ENCODE measurements at places on chromosomes 2 and 18. TPM values are rescaled to one million over a fixed set of nuclear protein-coding genes. Genes with fewer than 3 reads are reported as not detected.

Gene KIF1A
- polyA plus RNA-seq = not detected

Gene PLCL1
- polyA plus RNA-seq = 0.13 TPM

Gene FOXI3
- not detected for polyA plus RNA-seq

Gene C2orf66
- 0.27 TPM for polyA plus RNA-seq

DNA sequence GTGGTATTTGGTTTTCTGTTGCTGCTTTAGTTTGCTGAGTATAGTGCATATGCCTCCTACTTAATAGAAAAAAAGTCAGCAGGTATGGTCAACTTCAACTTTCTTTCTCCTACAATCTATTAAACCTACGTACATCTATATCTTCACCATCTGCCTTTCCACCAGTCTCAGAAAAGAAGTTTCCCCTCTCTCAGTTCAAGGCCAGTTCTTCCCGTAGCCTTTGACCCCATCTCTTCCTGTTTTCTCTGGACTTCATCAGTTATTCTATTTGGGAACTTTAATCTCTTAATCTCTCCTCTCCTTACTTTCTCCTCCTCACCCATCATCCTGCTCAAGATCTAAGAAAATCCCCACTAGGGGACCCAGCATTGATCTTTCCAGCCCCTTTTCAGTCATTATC, 5.7 kb downstream of the PTRHD1 start:
- no peaks in the 10 kb centered on the region for H3K36me3 ChIP-seq
- DNase-seq = no peak
- H3K27ac ChIP-seq = no peak overlapping the region
- no peak overlapping the region for H3K4me3 ChIP-seq

DNA sequence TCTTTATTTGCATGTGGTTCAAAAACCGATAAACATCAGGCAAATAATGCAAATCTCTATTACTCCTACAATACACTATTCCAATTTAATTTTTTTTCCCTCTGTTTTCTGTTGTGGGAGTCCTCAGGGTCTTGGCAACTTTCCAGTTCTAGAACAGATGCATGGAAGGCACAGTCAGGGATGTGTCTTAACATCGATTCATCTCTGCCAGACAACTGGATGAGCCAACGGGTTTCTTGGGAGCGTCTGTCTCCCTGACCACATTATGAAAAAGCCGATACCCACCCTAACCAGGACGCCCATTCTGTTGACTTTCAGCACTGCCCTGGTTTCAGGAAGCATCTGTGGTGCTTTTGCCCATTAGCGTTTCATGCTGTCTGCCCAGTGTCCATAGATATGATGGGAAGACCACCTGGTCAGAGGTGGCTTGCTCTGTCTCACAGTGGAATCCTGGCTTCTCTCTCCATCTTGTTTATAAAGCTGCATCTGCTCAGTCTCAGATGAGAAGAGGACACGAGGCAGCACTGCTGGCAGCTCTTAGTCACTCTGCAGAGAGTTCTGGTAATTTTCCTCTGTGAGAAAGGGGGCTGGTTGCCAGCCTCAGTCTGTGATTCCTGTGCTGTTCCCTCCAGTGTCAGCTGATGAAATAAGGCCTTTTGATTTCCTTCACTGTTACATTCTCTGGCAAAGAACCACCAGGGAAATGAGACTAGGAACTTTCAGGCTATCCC, 57.9 kb upstream of the KCNE4 start:
- no peaks in the 10 kb centered on the region for H3K36me3 ChIP-seq
- H3K27ac ChIP-seq = peak overlapping the region; percentile 88
- H3K27me3 ChIP-seq = no peaks in the 10 kb centered on the region
- H3K4me3 ChIP-seq = no peak overlapping the region
- DNase-seq = peak; percentile 98

DNA sequence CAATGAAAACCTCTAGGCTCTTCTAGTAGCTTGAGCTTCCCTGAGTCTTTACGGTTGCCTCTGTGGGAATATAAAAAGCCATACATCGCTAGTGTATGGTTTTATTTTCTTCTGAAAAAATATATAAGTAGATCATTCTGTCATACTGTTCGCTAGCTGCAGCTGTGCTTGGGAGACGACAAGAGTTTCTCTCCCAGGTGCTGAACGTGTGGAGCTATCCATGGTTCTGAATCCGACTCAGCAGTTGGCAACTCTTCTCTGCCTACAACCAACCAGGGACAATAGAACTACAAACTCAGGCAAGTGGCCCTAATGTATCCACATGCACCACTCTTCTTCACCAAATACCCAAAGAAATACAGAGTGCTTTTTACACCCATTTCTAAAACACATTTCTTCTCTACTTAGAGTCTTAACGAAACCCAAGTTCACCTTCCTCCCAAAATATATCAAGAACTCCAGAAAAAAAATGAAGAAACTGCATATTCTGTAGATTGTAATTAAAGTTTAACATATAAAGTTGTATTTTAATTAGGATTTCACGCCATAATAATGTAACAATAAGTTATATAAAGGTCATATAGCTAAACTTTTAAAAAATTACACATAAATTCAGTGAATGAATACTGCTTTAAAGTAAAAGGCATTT, 2.2 kb upstream of the KCNH7 start:
- no peaks in the 10 kb centered on the region for H3K4me1 ChIP-seq
- H3K27ac ChIP-seq = no peak overlapping the region
- H3K27me3 ChIP-seq = no peaks in the 10 kb centered on the region
- DNase-seq = peak; percentile 38

DNA sequence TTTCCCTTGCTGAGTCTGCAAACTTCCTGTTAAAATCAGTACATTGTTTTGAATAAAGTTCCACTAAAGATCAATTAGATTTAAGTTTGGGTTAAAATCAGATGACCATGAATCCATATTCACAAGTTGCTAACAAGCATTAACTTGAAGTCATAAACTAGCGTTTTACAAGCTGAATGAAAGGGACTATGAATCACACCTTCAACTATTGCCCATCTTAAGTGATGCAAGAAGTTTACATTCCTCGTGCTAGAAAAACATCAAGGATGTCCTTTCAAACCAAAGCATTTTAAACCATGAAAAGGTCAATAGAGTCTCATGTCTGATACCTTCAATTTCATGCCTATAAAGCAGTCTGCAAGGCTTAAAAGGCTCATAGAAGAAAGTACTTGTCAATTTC, 257.2 kb upstream of the SYT4 start:
- no peaks in the 10 kb centered on the region for H3K36me3 ChIP-seq
- no peaks in the 10 kb centered on the region for H3K4me1 ChIP-seq
- H3K4me3 ChIP-seq = no peak overlapping the region

GRCh38 chr2:8244639-8245038, 437.2 kb upstream of the ID2 start:
- H3K36me3 ChIP-seq = no peaks in the 10 kb centered on the region
- DNase-seq = no peak
- peaks cover 7% of the 10 kb centered on the region for H3K4me1 ChIP-seq
- no peaks in the 10 kb centered on the region for H3K27me3 ChIP-seq
- H3K27ac ChIP-seq = no peak overlapping the region

DNA sequence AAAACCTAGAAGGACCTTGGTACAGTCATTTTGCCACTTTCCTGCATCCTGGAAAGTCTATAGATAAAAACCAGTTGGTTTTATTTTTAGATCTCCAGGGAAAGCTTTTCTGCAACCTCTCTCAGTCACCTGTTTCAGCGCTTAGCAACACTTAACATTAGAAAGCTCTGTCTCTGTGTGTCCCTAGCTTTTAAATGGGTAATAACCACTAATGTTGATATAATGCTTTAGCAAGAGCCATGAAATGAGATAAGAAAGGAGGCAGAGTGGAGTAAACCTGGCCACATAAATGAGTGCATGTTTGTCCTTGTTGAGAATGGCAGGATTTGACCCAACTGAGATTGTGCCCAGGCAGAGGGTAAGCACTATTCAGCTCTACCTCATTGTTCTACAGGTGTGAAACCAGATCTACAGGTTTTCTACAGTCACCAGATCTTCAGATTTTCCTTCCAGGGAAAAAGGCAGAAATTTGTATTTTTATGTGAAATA, 44.8 kb downstream of the MARCHF4 start:
- no peak overlapping the region for H3K27ac ChIP-seq
- DNase-seq = no peak
- H3K36me3 ChIP-seq = no peaks in the 10 kb centered on the region
- H3K4me1 ChIP-seq = no peaks in the 10 kb centered on the region
- no peak overlapping the region for H3K4me3 ChIP-seq
- H3K27me3 ChIP-seq = no peaks in the 10 kb centered on the region

All from IMR-90 (cell line).